Cerebellum (tissue), 4 donors: ENCODE measurements at places on chromosomes 5 and 9.
A peak's percentile ranks its signal among the peaks of the same experiment; 100 is the strongest.

- no peak for DNase-seq
Measured at GRCh38 chr9:100699668-100700067, 121.8 kb downstream of the CAVIN4 start.

GRCh38 chr5:5799826-5800225 lies 377.3 kb downstream of the ICE1 start:
- DNase-seq = no peak

DNA sequence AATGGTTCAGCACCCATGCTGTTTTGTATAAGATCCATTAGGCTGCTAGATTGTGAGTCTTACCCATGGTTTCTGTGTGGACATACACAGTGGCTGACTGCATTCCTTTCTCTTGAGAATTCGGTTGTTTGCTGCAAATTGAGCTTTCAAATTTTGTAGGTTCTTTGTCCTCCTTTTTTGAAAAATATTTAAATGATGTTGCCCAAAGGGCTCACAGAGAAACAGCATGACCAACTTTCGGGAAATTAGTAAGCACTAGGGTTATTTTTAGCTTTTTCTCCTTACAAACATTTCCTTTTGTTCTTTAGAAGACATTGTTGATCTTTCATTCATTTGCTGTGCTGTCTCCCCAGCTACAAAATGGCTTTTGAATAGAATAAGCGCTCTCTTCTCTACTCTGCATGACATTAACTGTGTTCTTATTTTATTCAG lies 79.4 kb downstream of the NLN start:
- no peak for DNase-seq

- DNase-seq = no peak
Measured at GRCh38 chr5:173800340-173800739, 87.8 kb upstream of the CPEB4 start.

GRCh38 chr5:149849966-149850910 lies 94.4 kb downstream of the PDE6A start:
- no peak for DNase-seq

DNA sequence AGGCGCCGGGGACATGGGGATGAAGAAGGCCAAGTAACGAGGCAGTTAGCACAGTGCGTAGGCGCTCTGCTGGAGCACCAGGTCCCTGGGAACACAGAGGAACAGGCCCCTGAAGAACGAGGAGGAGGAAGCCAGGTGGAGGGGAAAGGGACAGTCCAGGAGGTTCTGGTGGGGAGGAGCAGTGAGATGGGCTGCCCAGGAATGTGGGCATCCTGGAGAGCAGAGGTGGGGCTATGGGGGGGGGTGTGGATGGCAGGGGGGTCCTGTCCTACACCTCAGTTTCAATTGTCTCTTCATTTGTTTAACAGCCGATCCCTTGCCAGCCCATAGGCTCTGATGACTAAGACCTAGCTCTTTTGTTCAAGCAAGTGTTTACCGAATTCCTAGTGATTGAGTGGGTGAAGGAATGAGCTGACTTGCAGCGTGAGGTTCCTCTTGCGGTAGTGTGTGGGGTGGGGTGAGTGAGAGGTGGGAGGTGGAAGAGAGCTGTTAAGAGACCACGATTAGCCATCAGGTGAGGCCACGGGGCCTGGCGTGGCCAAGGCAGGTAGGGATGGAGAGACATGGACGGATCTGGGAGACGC lies 8.4 kb upstream of the PHYHD1 start:
- no peak for DNase-seq

DNA sequence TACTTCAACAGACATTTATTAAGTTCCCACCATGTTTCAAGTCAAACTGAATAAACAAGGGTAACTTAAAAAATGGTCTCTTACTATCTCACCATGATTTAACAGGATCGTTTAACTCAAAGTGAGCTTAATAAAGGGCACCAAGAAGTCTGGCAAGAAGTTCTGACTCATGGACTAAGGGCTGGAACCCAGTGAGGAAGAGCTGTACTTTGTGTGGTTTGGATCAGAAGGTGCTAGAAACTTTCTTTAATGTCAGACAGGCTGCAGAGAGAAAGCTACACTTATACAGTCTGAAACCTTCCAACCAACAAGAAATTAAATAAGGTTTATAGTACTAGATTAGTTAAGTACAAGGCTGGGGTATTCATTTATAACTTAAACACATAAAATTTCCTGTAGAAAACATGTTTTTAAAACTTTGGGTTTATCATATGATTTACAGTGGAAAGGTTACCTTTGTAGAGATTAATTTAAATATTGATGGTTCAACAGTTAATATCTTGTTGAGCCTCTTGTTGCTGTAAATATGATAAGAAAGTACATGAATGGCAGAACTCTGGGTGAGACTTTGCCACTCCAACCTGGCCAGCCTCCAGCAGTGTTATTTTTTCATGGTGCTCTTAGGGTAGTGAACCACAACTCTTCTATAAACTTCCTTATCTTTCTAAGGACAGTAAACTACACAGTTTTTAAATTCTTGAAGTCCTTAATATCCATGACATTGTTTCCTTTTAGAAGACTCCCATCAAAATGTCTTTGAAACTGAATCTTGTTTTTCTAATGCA lies 162.8 kb downstream of the MAN2A1 start:
- no peak for DNase-seq

- DNase-seq = no peak
Measured at GRCh38 chr9:16120231-16120641, 567.4 kb downstream of the CCDC171 start.

- DNase-seq = no peak
Measured at GRCh38 chr9:137070906-137071275, 534 bp upstream of the SAPCD2 start.

DNA sequence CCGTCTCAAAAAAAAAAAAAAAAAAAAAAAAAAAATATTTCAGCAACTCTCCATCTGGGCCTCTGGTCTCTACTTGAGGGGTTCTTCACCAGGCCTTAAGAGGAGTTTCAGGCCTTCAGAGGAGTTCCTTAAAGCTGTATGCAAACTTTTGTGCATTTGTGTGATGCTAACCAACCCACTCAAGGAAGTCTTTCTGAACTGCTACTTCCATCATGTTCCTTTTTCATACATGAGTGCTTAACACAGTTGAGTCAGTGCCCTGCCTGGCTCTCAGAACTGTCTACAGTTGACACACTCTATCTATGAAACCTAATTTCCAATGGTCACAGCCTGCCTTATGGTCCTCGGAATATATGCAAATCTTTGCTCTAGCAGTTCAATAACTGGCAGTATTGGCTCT lies 146.5 kb downstream of the MEF2C start:
- no peak for DNase-seq

DNA sequence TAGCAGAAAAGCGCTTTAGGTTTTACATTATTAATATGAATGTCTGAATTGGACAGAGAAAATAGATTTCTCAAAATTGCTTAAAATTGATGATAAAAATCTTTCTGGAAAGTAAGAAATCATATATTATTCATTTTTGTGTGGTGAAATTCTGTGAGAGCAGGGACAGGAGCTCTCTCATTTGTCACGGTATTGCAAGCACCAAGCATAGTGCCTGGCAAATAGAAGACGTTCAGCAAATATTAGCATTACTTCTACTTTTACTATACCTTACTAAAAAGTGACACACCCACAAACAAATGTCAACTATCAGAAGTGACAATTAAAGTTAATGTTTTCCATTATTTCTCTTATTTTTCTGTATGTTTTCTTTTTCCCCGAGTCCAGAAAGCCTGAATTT lies 69.1 kb downstream of the XRCC4 start:
- no peak for DNase-seq

GRCh38 chr5:78594610-78595457 lies 53.7 kb downstream of the LHFPL2 start:
- DNase-seq = no peak

- no peak for DNase-seq
Measured at GRCh38 chr5:73256012-73256411, 83.0 kb downstream of the TMEM174 start.

DNA sequence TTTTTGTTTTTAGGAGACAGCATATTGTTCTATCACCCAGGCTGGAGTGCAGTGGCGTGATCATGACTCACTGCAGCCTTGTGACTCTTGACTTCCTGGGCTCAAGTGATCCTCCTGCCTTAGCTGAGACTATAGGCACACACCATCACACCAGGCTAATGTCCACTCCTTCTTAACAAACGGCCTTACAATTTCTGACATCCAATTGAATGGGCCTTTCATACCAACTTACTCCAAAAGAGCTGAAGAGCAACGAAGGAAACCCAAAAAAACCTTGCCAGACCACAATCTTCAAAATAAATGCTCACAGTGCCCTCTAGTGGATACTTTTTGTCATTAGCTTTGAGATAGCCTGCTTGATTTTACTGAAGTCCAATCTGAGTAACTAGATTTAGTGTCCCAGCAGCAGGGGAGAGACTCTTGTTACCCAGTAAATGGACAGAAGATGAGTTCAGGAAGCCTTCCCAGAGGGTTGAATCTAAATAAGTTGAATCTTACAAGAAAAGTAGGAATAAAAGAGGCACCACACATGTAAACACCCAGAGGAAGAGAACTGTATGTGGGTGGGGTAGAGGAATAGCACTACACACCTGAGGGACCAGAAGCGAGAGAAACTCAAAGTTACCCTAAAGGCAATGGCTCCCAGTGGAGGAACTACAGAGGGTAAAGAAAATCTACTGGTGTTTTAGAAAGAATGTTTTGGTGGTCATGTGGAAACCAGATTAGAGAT lies 9.3 kb downstream of the ZNF622 start:
- peak; percentile 51 for DNase-seq

- DNase-seq = no peak
Measured at GRCh38 chr5:126267438-126267837, 155.8 kb upstream of the GRAMD2B start.

GRCh38 chr5:56317923-56318561 lies 84.9 kb upstream of the ANKRD55 start:
- DNase-seq = no peak

GRCh38 chr9:137866226-137867141 lies 11.1 kb upstream of the CACNA1B start:
- DNase-seq = no peak

DNA sequence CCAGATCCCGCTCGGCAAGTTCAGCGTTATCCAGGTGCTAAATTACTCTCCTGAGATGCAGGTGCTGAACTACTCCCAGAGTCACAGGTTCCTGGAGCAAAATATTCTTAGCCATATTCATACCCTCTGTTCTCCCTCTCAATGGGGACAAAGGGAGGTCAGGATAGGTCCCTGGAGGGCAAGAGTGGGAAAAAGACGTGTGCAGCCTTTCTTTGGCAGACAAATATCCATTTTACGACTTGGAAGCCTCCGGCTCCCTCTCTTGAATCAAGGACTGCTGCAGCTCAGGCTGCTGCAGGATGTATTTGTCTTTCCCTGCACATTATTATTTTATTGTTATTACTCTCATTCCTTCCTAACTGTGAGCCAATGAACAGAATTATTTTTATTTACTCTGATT lies 590.2 kb downstream of the NR2F1-AS1 start:
- no peak for DNase-seq

DNA sequence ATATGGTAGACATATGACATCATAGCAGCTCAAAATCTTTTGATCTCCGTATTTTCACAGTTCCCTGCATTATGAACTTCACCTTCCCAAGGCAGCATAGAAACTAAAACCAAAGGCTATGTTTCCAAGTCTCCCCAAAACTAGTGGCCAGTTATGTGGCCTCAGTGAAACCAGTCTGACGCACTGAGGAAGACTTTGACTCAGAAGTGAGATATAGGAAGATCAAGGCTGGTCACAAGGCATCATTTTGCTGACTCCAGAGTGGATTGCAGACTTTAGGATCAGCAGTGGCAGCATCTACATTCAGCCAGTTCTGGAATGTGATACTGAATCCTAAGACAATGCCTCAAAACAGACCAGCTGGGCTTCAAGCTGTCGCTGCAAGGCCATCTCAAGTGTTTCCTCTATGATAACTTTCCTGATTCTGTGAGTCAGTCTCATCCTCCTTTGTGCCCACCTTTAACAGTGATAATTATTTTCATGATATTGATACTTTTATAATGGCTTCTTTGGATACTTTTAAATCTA lies 34.4 kb upstream of the ELL2 start:
- DNase-seq = no peak

DNA sequence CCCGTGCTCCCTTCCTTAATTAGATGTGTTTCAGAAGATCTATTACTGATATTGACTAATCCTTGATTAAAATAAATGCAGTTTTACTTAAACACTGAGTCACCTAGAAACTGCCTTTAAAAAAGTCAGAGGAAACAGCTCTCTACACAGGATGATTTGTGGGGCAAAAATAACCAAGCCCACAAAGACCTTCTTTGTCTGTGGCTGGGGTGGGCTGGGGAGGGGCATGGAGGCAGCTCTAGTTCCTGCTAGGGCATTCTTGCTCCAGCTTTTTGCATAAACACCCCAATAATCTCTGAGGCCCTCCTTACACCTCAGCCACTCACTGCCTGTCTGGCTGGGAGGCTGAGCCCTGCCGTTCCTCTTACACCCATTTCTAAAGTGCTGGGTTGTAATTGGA lies 227.6 kb upstream of the DAP start:
- DNase-seq = no peak

DNA sequence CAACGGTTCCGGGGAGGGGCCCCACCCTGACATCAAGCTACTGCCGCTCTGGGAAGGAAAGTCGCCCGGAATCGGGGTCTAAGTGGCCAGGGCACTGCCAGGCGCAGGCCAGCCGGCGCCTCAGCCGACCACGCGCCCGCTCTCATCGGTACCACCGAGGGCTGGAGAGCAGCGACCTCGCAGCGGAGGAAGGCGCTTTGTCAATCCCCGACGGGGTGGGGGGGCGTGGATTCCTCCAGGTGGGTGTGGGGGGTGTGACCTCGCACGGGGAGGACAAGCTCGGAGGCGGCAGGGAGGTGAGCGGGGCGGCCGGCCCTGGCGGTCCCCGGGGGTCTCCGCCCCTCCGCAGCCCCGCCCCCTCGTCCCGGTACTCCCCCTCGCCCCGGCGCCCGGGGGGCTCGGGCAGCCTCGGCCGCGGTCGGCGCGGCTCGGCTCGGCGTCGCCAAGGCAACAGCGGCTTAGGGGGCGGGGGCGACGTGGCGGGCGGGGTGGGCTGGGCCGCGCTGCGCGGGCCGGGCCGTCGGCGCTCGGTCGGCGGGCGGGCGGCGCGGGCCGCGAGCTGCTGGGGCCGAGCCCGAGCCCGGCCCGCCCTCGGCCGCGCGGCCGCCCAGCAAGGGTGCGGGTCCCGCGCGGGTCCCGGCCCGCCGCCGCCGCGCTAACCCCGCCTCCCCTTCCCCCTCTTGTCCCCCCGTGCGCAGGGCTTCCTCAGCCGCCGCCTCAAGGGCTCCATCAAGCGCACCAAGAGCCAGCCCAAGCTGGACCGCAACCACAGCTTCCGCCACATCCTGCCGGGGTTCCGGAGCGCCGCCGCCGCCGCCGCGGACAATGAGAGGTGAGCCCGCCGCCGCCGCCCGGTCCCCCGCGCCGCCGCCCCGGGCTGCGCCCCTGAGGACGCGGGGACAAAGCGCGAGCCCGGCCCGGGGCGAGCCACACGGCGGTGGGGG lies 47.5 kb downstream of the DAB2IP start:
- DNase-seq = no peak
